ENCODE measurements at places on chromosomes 2 and 18.
A peak's percentile ranks its signal among the peaks of the same experiment; 100 is the strongest.

GRCh38 chr2:109069331-109070194 lies 59.4 kb upstream of the SH3RF3 start:
- no peak for DNase-seq

- DNase-seq = peak; percentile 18
Observed at GRCh38 chr2:106839849-106840595, 45.9 kb downstream of the ST6GAL2 start.

GRCh38 chr18:77876319-77876865 lies 626.7 kb downstream of the GALR1 start:
- DNase-seq = no peak

DNA sequence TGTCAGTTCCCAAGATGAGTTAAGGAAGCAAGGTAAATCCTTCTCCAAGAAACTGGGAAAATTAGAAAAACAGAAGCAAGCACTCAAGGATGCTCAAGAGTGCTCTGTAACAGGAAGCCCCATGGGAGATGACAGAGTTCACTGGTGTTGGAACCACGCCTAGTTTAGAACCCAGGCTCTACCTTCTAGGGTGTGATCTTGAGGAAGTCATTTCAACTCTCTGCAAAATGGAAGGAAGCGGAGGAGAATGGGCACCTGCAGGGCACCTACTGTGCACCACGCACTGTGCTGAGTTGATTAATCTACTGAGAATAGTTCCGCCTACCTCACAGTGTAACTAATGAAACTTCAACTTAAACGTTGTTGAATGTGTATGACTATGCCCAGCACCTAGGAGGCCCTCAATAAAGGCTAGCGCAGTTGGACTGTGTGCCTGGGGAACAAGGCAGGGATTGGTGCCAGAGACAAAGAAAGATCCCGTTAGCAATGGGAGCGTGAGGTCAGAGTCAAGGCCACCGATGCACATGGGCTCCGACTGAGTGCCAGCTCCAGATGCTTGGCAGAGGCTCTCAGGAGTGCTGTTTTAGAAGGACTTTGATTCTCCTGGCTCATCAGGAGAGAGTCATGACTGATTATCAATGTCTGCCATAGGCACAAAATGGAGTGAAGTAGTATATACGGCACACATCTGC lies 93.7 kb downstream of the MAPK4 start:
- no peak for DNase-seq

DNA sequence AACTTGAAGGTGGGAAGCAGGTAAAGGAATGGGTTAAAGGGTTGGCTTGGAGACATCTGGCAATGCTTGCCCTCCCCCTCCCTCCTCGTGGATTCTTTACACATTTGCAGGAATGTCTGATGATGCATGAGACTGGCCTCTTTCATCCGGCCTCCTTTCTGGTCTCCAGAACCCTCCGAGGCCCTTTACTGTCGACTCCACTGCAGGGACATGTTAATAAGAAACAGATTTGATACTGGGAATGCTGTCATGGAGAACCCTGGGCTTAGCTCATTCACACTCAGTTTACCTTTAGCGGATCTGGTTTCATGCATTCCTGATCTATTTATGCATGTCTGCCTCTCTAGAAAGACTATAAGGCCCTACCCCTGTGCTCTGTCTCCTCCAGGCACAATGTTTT lies 238.7 kb downstream of the TGIF1 start:
- peak; percentile 89 for DNase-seq

DNA sequence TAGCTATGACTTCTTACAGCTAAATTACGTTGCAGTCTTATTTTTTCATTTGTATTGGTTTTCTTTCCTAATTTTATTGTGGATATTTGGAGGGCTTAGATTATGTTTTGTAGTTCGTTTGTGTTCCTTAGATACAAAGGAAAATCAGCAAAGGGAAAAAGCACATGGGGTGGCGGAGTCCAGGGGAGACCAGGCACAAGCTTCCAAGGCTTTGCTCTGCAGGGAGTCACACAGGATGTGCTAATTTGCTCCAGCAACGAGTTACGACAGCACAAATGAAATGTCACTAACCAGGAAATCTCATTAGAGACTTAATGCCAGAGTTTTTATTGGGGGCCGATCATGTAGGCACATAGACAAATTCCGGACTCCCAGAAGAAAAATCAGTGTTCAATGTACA lies 60.5 kb upstream of the CABYR start:
- peak; percentile 42 for DNase-seq

- no peak for DNase-seq
Observed at GRCh38 chr2:217820904-217821303, 181.9 kb downstream of the TNS1 start.

DNA sequence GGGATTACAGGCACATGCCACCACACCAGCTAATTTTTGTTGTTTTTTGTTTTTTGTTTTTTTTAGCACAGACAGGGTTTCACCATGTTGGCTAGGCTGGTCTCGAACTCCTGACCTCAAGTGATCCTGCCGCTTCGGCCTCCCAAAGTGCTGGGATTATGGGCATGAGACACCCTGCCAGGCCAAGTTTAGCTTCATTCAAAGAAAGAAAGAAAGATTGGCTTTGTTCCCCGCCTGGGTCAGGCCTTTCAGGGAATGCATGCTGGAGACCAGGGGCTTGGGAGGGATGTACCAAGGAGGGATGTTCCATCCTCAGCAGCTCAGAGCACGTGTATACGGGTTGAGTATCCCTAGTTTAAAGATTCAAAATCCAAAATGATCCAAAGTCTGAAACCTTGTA lies 283.0 kb downstream of the ALPK2 start:
- no peak for DNase-seq

DNA sequence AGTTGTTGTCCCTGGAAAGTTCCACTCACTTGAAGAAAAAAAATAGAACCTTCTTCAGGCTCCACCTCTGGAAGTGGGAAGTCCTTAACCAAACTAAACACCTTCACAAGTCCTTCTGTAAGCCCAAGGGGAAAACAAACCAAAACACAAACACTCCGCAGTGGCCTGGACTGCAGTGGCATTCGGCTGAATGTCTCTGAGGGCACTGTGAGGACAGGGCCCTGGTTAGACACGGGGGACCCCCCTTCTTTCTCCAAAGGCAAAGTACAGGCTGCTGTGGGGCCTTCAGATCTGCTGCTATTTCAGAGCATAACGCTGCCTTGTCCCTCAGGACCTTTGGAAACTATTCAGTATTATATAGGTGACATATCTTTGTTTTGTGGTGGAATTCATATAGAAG lies 28.1 kb downstream of the FOSL2 start:
- no peak for DNase-seq

DNA sequence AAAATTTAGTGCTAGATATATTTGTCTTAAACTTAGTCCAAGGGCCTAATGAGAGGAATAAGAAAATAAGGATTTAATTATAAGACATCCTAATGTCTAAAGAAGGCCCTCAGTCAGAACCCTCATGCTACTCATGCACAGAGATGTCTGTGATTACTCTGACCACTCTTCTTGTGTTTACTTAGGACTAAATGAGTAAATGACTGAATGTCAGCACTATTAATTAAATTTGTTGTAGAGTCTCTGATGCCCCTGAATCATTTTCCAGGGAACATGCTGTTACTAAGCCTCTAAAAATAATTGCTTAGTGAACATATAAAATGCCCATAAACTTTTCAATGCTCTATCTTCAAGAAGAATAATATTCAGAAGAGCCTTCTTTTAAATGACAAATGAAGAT lies 32.4 kb downstream of the GULP1 start:
- no peak for DNase-seq

DNA sequence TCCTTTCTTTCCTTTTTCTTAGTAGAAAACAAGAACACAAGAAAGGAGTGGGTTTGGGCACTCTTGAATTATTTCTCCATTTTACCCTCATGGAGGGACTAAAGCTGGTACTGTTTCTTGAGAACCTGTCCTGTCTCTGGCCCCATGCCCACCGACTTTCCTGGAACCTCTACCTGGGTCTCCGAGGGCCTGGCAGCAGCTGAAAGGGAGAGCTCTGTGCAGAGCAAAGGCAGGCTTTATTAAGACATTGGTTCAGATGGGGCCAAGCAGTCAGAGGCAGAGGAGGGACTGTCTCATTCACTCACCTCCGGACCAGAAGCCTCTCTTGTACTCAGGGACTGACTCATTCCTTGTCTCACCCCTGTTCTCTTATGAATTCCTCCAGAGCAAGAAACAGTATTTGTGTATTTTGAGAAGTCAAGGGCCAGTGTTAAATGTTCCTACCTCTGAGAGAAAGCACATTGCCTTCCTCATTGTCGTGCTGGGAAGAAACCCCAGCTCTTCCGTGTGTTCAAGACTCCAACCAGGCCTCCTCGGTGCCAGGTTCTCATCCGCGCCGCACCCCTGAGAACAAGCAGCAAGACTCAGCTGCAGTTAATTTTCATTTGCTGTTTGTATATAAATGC lies 201.9 kb upstream of the NT5C1B start:
- DNase-seq = peak; percentile 79

GRCh38 chr2:222683805-222684204 lies 12.3 kb downstream of the MOGAT1 start:
- no peak for DNase-seq

GRCh38 chr2:75241696-75242095 lies 42.4 kb upstream of the TACR1 start:
- peak; percentile 59 for DNase-seq

GRCh38 chr2:60109744-60110143 lies 443.7 kb downstream of the BCL11A start:
- no peak for DNase-seq

DNA sequence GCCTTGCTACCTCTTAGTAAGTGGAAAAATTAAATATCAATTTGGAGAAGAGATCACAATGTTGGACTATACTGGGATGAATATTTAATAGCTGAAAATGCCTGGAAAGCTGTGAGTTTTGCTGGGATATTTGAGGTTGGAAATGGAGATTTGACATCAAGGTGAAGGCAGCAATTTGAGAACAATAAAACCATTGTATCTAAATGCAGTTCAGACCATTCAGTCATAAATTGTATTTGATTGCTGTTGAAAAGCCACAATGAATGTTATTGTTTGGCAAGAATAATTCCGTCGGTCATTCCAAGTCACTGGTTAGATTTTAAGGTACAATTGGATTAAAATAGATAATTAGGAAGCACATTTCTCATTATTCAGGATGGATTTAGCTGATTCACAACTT lies 325.6 kb downstream of the HRH4 start:
- no peak for DNase-seq

DNA sequence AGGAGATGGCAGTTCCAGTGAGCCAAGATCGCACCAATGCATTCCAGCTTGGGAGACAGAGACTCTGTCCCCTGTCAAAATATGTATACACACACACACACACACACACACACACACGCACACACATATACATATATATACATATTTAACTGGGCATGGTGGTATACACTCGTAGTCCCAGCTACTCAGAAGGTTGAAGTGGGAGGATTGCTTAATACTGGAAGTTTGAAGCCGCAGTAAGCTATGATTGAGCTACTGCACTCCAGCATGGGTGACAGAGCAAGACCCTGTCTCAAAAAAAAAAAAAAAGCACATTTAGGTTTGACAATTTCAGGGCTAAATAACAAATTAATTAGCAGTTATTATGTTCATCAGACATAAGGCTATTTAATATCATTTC lies 36.0 kb upstream of the ATIC start:
- DNase-seq = no peak

GRCh38 chr18:48576457-48576771 lies 37.6 kb downstream of the CTIF start:
- no peak for DNase-seq

DNA sequence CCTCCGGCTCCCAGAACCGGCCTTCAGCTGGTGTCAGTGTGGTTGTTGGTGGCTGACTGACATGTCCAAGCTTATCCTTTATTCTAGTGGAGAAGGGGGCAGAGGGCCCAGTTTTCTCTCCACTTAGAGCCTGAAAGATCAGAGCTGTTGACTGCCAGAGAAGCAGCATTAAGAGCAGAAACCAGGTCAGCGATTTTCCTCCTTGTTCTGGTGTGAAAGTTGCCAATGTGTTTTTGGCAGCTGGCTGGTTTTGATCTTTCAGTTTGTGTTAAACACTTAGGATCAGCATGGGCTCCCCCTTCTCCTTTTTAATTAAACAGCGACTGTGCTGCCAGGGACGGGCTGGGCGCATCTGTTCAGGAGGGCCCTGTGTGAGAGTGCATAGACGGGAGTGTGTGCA lies 100.9 kb downstream of the ASAP2 start:
- no peak for DNase-seq

DNA sequence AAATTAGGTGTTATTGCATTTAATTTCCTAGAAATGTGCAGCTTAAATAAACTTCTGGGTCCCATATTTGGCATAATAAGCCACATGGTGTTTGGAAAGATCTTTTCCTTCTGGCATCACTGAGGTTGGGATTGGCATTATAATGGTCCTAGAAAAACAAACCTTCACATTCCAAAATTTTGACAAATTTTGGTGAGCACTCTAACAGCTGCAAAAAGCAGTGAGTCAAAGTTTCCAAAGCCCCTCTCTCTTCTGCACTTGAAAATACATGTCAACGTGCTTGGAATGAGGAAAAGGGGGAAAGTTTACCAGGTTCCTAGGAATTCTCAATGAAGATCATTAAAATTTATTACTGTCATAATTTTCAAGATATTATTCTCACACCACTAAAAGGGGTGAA lies 77.8 kb upstream of the STK17B start:
- no peak for DNase-seq

DNA sequence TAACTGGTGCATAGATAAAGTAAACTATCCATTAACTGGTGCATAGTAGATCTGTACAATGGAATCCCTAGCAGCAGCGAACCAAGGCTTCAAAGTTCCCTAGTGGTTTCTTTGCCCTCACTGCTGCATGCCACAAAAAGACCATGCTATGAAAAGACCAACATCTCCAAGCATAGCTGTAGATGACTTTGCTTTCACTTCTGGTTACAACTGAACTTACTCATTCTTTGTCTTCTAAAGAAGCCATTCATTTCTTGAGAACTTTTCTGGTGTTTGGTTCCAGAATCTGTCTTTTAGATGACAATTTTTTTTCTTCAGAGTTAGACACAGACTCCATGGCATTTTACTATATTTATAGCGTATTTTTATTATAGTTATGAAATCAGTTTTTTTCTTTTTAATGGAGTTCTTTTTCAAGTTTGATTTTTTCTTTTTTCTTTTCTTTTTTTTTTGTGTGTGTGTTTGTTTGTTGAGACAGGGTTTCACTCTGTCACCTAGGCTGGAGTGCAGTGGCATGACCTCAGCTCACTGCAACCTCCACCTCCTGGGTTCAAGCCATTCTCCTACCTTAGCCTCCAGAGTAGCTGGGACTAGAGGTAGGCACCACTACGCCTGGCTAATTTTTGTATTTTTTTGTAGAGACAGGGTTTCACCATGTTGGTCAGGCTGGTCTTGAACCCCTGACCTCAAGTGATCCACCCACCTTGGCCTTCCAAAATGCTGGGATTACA lies 63.6 kb downstream of the SLC35F5 start:
- DNase-seq = no peak

- DNase-seq = peak; percentile 85
Observed at GRCh38 chr2:26982102-26982742, 11.8 kb downstream of the MAPRE3 start.
